GM12865 (cell line): ENCODE measurements at places on chromosomes 2 and 18.

- peak; percentile 82 for DNase-seq
Observed at GRCh38 chr18:58781627-58782194, 83.0 kb upstream of the ZNF532 start.

GRCh38 chr2:149625671-149626070 lies 38.1 kb upstream of the MMADHC start:
- no peak for DNase-seq

DNA sequence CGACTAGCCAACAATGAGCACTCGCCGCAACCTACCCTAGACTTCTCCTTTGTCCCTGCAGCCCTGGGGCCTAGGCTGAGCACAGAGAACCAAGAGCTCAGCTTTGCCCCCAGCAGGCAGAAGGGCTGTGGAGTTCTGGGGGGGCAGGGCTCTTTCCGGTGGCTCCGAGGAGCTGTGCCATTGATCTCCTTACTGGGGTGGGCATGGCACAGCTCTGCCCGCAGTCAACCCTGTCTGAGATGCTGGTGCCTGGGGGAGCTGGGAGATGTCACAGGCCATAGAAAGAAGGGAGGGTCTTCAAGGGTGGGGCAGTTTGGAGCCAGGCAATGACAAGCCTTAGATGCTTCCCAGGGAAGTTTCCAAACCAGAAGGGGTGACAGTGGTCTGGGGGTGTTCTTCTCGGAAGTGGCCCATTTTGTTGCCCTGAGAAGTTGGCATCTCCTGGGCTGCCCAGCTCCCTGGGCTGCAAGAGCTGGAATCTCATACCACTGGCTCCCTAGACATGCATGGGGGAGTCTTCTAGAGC lies 14.1 kb upstream of the GPR55 start:
- DNase-seq = no peak

DNA sequence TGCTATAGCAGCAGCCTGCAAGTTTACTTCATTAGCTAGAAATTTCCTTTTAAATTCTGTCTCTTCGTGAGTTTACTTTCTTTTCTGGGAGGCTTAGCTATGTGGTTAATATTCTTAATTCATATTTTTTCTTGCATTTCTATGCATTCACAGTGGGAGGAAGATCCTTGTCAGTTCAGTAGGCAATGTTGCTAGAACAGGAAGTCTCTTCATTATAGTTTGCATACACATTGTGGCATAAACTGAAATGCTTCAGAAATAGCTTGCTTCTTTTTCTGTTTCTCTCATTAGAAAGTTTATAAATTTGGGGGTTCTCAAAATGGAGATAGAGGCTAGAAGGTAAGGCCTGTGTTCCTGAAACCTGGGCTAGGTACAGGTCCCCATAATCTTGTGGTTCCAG lies 8.1 kb upstream of the ARHGAP15 start:
- peak; percentile 40 for DNase-seq

- DNase-seq = no peak
Observed at GRCh38 chr18:64097497-64097896, 51.4 kb downstream of the LINC00305 start.

GRCh38 chr2:217983276-217984233 lies 19.2 kb downstream of the TNS1 start:
- no peak for DNase-seq

DNA sequence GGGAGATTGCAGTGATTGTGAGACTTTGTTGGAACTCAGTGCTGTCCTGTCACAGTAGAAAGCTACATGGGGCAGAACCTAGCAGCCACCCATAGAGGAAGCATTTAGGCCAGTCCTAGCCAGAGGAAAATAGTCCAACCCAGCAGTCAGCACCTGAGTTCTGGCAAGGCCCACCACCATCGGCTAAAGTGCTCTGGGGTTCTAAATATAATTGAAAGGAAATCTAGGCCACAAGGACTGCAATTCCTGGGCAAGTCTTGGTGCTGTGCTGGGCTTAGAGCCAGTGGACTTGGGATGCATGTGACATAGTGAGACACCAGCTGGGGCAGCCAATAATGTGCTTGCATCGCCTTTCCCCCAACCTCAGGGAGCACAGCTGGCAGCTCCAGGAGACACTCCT lies 28.9 kb upstream of the ACTR2 start:
- no peak for DNase-seq

- no peak for DNase-seq
Observed at GRCh38 chr2:240386326-240386725, 49.1 kb upstream of the GPC1 start.

- DNase-seq = peak; percentile 5
Observed at GRCh38 chr18:79797518-79798345, at the start of gene KCNG2. Gene KCNG2, plus strand, starts transcription at chr18:79797938. Its CDS starts 65,730 bp downstream, at chr18:79863668.

GRCh38 chr2:233418761-233419546 lies 64.7 kb downstream of the DGKD start:
- peak; percentile 84 for DNase-seq

- DNase-seq = peak; percentile 48
Observed at GRCh38 chr2:19349911-19350677, 8.3 kb downstream of the OSR1 start.

DNA sequence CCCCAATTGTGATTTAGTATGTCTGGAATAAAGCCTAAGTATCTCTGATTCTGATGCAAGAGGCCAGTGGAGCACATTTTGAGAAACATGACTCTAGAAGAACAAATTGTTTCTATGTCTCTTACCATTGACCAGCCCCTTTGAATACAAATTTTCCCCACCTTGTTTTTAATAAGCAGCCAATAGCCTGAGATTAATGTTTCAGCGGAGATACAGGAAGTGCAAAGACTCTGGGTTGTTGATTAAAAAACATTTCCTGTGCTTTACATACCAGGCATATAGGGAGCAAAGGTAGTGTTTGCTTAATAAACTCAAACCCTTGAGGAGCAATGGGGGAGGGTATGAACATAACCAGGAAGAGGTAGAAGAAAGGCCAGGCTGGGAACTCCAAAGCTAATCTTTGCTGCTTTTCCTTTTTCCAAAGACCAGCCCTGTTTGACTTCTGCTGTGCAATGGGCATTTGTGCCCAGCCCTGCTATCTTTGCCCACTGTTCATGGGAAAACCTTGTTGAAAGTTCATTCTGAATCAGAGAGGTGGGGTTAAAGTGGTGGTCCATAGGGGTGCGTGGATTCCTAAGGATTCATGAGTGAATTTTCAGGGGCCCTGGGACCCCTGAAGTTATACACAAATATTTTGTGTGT lies 29.3 kb downstream of the UPP2 start:
- DNase-seq = no peak
